ENCODE measurements at places on chromosomes 3 and 15.
A peak's percentile ranks its signal among the peaks of the same experiment; 100 is the strongest.

DNA sequence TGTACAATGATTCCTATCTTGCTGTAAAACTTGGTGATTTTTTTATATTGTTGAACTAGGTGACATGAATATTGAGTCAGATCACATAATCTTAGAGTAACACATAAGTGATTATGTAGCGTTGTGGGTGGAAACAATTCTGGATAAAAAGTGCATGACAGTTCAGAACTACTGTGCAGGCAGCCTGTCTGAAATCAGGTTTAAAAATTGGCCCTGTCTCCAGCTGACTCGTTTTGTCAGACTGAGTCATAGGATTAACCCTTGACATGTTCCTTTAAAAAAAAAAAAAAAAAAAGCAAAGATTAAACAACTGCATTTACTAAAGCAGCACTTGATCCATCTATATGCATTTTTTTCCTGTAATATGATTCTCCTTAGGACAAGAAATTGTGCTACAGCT is 160.0 kb upstream of the CGNL1 start:
- peak; percentile 89 for DNase-seq

GRCh38 chr3:94225148-94225865 is 162.4 kb downstream of the NSUN3 start:
- no peak for DNase-seq

GRCh38 chr15:86568378-86568777 is 488.7 kb downstream of the AGBL1 start:
- DNase-seq, result no peak

- DNase-seq, result no peak
Observed at GRCh38 chr15:86522721-86523120, 443.1 kb downstream of the AGBL1 start.

- DNase-seq, result no peak
Observed at GRCh38 chr3:184602372-184603150, 41.0 kb downstream of the EPHB3 start.

- peak; percentile 27 for DNase-seq
Observed at GRCh38 chr15:40873694-40874561, at the start of gene RHOV. Gene RHOV, minus strand, starts transcription at chr15:40874234. Its CDS starts 95 bp downstream, at chr15:40874139.

GRCh38 chr3:89560568-89560967 is 453.1 kb downstream of the EPHA3 start:
- peak; percentile 92 for DNase-seq

DNA sequence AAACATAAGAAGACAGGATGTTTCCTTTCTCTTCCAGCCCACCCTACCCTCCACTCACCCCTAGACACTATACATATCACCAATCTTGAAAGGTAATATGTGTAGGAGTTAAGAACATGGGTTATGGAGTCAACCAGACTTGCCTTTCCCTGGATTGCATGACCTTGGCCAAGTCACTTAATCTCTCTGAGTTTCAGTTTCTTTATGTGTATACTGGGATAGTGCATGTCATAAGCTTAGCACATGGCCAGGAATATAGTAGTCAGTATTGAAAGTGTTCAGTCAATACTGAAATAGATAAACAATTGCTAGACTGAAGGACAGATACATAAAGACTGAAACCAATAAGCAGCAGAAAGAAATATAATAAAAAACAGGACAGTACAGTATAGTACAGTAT is 283.2 kb upstream of the STT3B start:
- DNase-seq, result no peak

- peak; percentile 46 for DNase-seq
Observed at GRCh38 chr3:120683213-120683612, 1.2 kb upstream of the HGD start.

- peak; percentile 4 for DNase-seq
Observed at GRCh38 chr3:187291512-187292132, at the start of gene MASP1. Gene MASP1, minus strand, starts transcription at chr3:187291737. Its CDS starts 105 bp downstream, at chr3:187291632.

DNA sequence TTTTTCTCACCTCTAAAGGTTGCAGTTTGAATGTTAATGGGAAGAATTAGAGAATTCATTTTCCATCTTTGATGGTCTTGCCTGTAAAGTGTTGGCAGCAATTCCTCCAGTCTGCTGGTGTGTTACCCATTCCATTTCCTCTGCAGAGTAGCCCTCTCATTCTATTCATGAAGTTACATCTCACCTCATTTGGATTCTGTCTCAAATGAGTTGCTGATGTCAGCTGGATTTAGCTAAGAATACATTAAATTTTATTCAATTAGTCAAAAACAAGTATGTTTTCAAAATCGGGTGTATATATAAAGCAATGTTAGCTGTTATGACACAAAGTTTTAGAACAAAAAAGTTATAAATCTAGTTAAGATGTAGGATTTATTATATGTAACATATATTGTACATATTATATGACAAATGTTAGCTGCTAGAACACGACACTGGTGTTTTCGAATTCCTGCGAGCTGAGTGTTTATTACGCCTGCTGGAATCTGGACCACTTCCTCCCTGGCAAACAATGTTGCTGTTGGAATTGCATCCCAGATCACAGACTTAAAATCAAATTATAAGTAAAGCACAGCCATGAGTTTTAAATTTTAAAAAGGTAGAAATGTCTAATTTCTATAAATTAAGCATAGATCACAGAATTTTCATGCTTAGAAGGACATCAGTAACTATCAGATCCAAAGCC is 516.2 kb downstream of the OCA2 start:
- DNase-seq, result peak; percentile 80

GRCh38 chr3:171592786-171593185 is 132.6 kb upstream of the TNIK start:
- DNase-seq, result no peak

DNA sequence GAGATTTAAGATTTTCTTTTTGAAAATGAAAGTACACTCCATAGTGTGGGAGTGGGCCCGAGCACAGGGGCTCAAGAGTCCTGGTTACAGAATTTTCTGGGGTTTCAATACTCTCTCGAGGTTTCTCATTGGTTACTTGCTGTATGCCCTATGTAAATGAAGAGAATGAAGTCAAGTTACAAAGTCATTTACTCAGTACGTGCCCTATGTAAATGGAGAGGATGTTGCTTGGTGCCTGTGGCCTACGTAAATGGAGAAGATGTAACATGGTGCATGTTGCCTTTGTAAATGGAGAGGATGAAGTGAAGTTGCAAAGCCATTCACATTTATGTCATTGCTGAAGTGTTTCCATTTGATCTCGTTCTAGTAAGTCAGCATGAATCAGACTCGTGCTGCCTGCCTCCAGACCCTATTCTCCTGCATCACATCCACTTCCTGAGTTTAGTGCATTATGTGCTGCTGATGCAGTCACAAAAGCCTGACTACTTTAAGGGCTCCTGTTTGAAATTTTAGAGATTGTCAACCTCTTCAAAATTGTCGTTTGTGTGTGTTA is 302.0 kb downstream of the ZBBX start:
- DNase-seq, result no peak

DNA sequence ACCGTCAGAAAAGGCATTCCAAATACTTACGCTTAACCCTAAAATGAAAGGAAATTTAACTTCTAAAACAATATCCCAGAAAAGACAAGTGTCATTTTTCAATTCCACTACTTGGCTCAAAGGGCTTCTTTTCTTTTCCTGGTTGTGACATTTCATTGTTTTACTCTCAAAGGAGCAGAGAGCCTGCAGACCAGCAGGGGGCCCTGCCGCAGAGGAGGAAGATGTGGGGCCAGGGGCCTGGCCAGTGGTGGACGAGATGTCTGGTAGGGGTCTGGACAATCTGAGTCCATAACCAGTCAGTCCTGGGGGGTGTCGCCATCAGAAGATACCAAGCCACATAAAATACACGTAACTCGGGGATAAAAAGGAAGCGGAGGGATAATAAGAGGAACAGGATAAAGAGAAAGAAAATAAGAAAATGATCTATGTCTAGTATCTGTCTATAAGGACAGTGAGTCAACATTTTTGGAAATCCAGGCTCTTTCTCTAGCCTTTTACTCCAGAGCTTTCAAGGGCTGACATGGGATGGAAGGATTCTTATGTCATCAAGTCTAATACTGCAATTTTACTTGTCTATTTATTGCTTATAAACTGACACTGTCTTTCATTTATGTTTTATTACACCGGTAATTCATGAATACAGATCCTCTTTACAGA is 54.2 kb upstream of the ARHGEF3 start:
- DNase-seq, result peak; percentile 43

- DNase-seq, result no peak
Observed at GRCh38 chr15:62676891-62677290, 365.7 kb upstream of the TPM1 start.

DNA sequence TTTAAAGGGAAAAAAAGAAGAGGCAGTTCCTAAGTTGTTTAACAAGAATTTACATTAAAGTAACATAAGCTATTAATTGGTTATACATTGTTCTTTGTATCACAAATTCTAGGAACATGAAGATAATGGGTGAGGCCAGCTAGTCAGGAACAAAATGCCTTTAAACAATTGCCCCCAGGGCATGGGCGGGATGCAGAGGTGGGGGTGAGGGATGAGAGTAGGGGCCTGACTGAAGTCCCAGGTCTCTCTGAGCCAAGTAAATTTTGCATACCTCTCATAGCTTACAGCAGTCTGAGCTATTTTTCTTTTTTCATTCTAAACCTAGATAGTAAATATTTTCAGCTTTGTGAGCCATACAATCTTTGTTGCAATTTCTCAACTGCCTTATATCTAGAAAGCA is 77.8 kb upstream of the RNU6-1 start:
- no peak for DNase-seq

DNA sequence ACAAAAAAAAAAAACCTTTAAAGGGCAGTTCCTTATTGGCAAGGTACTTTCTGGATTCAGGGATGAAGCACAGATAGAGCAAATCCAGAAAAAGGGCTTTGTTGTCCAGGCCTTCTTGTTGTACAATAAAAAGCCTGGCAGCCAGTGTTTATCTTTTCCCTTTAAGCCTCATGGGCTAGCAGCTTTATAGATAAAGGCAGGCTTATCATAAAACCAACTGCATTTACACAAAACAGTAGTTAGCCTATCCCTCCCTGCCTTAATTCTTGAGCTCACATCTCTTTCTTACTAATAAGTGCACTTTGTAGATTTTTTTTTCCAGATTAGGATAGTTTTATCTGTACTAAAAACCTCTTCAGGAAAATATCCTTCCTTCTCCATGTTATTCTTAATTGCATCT is 662.8 kb upstream of the CCDC54 start:
- DNase-seq, result no peak

DNA sequence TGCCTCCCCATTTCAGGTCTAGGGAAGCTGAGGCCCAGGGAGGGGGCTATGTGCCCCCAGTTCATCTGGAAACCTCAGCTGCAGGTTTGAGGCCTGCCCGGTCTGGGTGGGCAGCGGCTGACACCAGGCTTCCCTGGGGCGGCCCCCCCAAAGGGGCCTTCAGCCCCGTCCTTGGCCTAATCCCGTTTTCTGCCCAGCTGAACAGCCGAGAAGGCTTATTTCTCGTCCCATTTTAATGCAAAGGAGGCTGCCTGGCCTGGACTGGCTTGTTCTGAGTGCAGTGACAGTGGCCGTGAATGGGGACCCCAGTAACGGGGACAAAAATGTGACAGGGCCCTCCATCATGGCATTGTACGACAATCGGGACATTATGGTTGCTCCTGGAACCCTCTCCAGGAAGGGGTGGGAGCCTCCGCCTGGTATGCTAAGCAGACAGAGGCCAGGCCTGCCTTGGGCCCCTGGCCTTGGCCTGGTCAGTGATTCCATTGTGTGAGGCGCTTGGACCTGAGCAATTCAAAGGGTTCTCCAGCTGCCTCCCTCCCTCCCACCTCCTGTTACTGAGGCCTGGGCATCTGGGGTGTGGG is 93.9 kb downstream of the WNT7A start:
- no peak for DNase-seq

DNA sequence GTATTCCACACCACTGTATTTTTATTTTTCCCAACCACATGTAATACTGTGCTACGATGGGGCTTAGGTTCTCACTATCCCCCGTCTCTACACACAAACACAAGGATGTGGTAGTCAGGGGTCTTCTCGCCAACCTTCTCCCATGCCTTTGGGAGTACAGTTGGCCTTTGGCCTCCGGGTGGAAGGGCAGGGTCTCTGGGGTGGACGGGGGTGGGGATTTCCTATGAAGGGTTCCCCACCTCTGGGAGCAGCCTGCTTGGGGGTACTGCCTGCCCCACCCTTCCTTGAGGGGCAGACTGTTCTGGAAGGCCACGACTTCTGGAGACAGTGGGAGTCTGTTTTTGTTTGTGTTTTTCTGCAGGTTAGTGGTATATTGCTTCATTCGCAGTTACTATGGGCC is 21.3 kb upstream of the RAD18 start:
- DNase-seq, result no peak

DNA sequence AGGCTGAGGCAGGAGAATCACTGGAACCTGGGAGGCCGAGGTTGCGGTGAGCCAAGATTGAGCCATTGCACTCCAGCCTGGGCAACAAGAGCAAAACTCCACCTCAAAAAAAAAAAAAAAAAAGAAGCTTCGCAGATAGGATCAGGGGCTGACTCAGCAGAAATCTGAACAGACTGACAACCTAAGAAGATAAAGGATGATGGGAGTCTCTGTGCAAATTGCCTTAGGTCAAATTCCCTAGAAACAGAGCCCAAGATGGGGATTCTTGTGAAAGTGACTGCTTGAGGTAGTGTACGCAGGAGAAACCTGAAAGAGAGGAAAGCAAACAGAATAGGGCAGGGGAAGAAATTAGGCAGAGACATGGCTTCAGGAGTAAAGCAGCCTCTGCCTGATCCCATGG is 160.8 kb upstream of the LRIG1 start:
- DNase-seq, result no peak

DNA sequence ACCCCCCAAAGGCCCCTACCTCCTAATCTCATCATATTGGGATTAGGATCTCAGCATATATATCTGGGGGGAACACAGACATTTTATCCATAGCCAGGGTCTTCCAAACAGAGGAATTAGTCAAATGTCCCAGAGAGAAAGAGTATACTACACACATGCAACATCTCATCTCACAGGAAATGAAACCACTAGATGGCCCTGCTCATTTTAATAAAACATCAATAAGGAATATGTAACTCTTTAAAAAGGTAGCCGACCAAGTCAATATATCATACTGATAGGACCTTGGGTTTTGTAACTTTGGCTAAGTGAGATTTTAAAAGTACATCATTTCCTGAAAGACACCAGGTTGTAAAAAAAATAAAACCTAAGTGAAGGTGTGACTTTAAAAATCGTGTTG is 45.6 kb upstream of the THSD4 start:
- DNase-seq, result no peak

GRCh38 chr3:88930611-88931010 is 176.8 kb upstream of the EPHA3 start:
- no peak for DNase-seq

DNA sequence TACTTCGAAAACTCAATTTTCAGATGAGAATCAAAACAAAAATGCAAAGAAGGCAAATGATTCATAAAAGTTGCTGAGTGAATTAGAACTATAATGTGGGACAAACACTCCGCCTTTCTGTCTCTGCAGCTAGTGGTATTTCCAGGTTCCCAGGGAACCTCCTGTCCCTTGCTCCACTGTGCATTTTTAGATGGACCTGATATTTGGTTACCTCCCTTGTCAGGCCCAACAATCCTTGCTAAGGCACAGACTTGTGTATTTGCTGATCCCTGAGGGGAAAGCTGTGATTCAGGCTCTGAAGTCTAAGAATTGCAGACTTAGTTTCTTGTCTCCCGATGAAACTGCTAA is 162.7 kb downstream of the LPP start:
- no peak for DNase-seq

GRCh38 chr15:83106994-83107840 is at the start of gene TM6SF1:
Gene TM6SF1, plus strand, starts transcription at chr15:83107645. Its CDS starts 36 bp downstream, at chr15:83107681.
- DNase-seq, result no peak

- DNase-seq, result no peak
Observed at GRCh38 chr3:127535901-127536829, 54.4 kb downstream of the TPRA1 start.

- DNase-seq, result no peak
Observed at GRCh38 chr3:195853996-195854395, 42.3 kb upstream of the MUC4 start.

GRCh38 chr3:124213641-124214040 is 221.7 kb upstream of the ROPN1 start:
- DNase-seq, result no peak

All from fibroblast of upper back skin (primary cell).